ENCODE measurements at places on chromosomes 6 and 20. TPM values are rescaled to one million over a fixed set of nuclear protein-coding genes. Genes with fewer than 3 reads are reported as not detected.

Gene BPIFB1
- not detected for total RNA-seq

Gene BTNL2
- total RNA-seq: not detected

Gene TMC2
- total RNA-seq: not detected

Gene RAB44
- not detected for total RNA-seq

Gene RBM24
- total RNA-seq: 2.3 TPM
